ENCODE measurements at places on chromosomes 11 and 22.

GRCh38 chr11:117704395-117705100 is 92.5 kb downstream of the DSCAML1 start:
- no peak for DNase-seq

DNA sequence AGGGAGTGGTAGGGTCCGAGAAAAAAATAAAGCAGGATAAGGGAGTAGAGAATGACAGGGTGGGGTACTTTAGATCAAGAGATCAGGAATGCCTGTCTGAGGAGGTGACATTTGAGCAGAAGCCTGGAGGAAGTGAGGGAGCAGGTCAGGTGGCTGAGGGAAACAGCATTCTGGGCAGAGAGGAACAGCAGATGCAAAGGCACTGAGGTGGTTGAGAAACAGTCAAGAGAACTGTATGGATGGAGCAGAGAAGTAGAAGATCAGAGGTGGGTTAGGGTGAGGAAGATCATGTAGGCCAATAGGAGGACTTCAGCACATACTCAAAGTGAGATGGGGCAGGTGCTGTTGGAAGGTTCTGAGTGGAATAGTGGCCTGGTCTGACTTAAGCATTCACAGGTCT is 8.3 kb downstream of the ARHGEF17 start:
- DNase-seq = no peak

GRCh38 chr11:75689863-75690609 is 21.2 kb upstream of the MAP6 start:
- no peak for DNase-seq

DNA sequence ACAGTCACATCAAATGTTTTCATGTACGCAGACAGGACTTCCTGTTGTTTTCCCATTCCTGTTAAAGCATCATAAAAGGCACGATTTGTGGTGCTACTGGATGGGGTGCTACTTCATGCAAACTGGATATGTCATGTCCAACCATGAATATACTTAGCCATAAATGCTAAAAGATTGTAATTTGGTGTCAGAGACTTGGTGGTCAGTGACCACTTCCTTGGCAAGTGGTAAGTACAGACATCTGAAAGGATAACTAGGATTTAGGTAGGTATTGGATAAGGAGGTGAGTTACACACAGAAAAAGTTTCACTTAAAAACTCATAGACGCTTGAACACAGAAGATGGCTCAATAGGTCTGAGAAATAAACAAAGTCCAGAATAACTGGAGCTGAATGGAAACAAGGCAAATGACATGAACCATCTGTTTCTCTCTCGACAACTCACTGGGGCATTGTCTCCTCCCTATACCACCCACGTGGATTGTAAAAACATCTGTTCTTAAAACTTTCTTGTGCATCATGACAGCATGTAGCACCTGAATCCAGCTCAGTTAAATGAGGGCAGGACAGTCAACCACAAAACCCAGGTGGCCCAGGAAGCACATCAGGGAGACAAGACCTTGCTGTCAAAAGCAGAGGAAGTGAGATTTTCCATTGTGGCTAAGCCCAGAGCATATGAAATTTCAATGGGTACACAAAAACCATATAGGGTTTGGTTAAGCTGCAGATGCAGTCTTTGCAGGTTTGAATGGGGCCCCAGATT is 22.1 kb upstream of the IGLL5 start:
- no peak for DNase-seq

DNA sequence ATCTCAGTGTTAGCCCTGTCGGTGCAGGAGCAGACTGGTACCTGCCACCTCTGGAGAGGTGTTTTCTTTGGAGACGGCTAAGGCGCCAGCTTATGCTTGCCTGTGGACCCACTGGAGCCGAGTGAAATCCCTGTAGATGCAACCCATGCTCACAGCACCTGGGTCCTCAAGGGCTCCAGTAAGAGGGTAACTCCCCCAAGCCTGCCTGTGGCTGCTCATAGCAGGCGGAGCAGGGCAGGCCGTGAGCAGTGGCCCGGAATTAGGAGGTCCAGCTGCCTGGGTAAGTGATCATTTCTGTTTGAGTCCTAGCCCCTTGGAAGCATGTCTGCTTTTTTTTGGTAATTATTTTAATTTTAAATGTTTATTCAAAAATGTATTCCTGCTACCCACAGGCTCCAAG is 43.8 kb downstream of the NAT10 start:
- DNase-seq = no peak

DNA sequence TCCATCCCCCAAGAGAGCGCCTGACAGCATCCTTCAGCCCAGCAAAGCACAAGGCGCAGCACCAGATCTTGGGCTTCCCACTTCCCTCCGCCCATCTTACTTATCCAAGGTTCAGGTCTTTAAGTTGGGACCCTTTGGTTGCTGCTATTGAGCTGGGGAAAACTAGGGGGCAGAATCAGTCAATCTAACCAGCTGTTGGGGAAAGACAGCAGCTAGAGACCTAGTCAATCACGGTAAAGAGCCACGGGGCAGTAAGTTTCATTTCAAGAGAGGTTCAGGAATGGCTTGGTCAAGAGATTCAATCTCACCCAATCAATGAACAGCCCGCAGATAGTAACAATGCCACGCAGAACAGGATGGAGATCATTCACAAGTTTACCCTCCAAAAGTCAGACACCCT is 1.7 kb downstream of the ABTB2 start:
- DNase-seq = no peak

DNA sequence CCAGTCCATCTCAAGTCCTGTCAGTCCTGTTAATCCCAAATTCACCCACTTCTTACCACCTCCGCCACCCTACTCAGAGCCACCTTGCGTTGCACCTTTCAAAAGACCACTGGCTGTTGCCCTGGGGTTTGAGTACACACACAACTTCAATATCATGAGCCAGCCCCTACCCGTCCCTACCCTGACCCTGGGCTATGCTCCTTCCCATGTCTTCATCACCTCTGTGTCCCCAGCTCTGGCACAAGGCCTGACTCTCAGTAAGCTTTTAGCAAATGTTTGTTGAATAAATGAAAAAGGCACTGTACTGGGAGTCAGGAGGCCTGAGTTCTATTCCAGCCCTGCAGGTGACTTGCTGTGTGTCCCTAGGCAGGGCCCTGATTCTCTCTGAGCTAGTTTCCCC is 26.5 kb downstream of the OTOG start:
- no peak for DNase-seq

DNA sequence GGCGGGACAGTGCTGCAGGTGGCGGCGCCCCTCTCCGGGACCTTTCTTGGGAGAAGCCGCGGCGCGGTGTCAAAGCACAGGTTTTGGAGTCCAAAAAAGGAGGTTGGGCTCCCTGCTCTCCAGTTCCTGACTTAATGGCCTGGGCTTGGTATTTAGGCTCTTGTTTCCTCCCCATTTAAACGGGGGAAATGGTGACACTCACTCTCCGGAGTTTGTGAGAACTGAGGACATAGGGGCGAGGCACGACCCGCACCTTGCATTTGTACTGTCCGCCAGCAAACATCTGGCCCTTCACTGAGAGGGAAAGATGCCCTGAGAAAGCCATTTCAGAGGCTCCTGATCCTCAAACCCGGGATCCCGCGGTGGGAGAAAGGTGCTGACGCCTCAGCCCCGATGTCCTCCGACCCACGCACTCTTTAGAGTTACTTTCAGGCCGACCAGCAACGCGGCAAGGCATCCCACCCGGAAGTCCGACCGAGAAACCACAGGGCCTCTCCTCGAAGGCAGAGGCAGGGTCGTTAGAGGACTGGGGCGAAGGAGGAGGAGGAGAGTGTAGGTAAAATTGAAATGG is 2.9 kb upstream of the WDR74 start:
- peak; percentile 24 for DNase-seq

GRCh38 chr11:134645576-134645975 is 233.5 kb upstream of the B3GAT1 start:
- no peak for DNase-seq

- DNase-seq = no peak
These were observed 220.6 kb downstream of the NTM start for GRCh38 chr11:131591051-131591461.

DNA sequence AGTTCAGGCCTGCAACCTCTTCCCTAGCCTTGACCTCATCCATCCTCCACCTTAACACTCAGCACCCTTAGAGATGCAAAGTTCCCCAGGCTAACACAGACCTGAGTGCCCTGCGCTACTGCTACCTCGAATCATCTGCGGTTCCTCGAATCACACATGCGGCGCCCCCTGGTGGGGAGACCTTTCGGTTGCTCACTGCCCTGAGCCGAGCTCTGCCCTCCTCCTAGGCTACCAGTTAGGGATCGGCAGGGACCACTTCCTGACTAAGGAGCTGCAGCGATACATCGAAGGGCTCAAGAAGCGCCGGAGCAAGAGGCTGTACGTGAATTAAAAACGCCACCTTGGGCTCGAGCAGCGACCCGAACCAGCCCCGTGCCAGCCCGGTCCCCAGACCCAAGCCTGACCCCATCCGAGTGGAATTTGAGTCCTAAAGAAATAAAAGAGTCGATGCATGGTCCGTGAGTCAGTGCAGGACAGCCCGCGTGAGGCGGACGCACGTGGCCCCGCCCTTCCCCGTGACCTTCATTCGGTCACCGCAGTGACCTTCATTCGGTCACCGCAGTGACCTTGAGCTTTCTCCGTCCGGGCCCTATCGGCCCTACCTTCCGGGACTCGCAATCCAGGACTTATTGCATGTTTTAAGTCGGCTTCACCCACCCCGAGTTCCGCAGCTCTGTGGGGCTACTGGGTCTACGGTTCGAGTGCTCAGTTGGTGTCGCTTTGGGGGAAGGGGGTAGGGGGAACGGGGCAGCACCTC is 830 bp upstream of the ESRRA start:
- peak; percentile 88 for DNase-seq

GRCh38 chr11:12599408-12600143 is 74.6 kb upstream of the TEAD1 start:
- DNase-seq = peak; percentile 15

GRCh38 chr11:6606471-6607189 is 3.1 kb downstream of the ILK start:
- no peak for DNase-seq

DNA sequence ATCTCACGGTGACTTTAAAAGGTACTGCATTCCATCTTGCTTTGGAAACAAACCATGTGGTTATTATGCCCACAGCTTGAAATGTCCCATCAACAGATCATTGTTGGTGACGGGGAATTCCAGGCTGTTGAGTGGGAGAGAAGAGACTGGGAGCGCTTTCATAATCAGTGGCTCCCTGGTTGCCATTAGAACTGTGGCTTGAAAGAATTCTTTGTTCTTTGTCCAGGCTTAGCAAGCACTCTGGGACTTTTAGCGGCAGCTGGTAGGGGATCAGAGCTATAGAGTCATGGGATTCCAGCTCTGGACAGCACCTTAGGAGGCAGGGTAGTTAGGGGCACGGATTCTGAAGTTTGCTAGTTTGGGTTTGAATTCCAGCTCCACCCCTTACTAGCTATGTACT is 22.0 kb downstream of the MMP20 start:
- no peak for DNase-seq

- no peak for DNase-seq
These were observed 162.0 kb upstream of the GUCY1A2 start for GRCh38 chr11:107180236-107180635.

DNA sequence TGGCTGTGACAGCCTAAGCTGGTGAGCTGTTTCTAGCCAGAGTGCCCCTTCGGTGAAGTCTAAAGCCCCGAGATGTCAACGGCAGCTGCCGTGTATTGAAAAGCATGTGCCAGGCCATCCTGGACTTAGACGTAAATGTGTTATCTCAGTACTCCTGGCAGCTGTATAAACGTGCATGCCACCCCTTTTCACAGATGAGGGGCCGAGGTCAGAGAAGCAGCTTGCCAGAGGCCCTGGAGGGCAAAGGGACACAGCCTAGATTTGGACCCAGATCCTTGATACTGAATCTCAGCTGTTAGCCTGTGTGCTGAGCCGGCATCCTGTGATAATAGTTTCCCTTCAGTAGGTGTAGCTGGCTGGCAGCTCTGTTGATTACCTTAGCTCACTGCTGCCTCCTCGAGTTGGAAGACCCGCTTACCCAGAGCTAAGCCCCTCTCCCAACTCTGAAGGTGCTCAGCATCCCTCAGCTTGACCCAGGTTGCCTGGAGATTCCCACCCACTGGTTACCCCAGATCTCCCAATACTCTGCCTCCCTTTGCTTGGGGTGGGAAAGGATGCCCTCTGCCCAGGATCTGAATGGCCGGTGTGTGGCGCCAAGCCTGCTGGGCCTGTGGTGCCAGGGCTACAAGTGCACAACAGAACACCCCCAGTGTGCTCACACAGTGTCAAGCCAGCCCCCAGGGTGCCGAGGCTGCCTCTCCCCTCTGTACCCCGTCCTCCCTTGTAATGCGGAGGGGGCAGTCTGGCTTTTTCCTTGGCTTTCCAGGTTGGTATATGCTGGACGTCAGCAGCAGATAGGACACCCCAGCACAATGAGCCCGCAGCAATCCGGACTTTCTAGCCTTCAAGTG is 59.8 kb upstream of the WNT7B start:
- peak; percentile 37 for DNase-seq

All from naive thymus-derived CD8-positive, alpha-beta T cell (primary cell).